ENCODE measurements at places on chromosomes 2 and 18.
A peak's percentile ranks its signal among the peaks of the same experiment; 100 is the strongest.

GRCh38 chr18:21632393-21632792 lies 20.3 kb downstream of the SNRPD1 start:
- no peak for DNase-seq

GRCh38 chr2:32358111-32358482 lies 1.3 kb downstream of the BIRC6 start:
- DNase-seq = no peak

GRCh38 chr2:78411303-78411702 lies 614.2 kb upstream of the REG3G start:
- no peak for DNase-seq

- no peak for DNase-seq
These were observed 106.4 kb upstream of the HNMT start for GRCh38 chr2:137857881-137858280.

DNA sequence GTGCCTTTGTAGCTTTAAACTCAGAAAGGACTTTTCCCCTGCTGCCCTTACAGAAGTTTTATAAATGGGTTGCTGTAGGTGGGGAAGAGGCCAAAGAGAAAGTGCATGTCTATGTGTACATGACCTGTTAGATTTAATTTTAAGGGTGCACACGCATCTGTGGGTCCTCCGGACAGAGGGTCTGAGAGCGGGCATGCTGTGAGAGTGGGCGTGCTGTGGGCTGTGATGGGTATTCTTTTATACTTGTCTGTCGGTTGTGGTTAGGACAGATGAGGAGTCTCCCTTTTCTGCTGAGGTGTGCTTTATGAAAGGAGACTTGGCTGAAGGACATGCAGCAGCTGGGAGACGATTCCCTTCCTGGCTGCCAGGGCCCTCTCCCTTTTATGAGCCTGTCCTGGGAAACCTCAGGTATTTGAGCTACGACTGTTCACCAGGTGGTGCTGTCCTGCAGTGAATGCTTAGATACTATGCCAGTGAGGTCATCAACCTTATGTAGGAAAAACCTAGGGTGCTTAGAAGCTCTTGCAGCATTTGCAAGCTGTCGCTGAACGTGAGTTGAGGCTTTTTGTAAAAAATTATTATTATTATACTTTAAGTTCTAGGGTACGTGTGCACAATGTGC lies 67.5 kb downstream of the TANC1 start:
- no peak for DNase-seq

- no peak for DNase-seq
These were observed 71.1 kb upstream of the TFCP2L1 start for GRCh38 chr2:121356058-121356640.

GRCh38 chr2:83565181-83565580 lies 893.9 kb downstream of the SUCLG1 start:
- DNase-seq = no peak

DNA sequence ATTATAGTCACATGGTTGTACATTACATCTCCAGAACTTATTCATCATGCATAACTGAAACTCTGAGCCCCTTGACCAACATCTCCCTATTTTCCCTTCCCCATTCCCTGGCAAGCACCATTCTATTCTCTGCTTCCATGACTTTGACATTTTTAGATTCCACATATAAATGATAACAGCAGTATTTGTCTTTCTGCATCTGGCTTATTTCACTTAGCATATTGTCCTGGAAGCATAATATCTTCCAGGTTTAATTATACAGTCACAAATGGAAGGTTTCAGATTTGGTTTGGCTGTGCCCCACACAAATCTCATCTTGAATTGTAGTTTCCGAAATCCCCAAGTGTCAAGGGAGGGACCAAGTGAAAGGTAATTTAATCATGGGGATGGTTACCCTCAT lies 626.9 kb upstream of the PKDCC start:
- no peak for DNase-seq

- peak; percentile 24 for DNase-seq
These were observed 26.6 kb downstream of the BIN1 start for GRCh38 chr2:127080226-127080937.

DNA sequence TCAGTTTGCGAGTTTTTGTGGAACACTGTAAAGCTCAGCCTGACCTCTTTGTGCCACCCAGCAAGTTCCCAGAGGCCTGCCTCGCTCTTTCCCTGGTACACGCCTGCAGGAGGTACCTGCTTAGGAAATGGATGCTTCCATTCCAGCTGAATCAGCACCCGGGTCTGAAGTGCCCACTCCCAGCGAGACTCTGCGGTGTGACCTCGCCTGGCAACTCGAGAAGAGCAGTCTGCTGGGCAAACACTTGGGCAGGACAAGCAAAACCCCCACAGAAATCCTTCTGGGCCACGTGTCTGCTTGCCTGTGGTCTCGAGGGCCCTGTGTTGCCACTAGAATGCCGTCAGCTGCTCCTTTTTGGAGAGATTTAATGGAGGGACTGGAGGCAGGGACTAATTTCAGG lies 127.6 kb downstream of the MAPK4 start:
- no peak for DNase-seq

- no peak for DNase-seq
These were observed 8.3 kb upstream of the PTPRM start for GRCh38 chr18:7558769-7559168.

DNA sequence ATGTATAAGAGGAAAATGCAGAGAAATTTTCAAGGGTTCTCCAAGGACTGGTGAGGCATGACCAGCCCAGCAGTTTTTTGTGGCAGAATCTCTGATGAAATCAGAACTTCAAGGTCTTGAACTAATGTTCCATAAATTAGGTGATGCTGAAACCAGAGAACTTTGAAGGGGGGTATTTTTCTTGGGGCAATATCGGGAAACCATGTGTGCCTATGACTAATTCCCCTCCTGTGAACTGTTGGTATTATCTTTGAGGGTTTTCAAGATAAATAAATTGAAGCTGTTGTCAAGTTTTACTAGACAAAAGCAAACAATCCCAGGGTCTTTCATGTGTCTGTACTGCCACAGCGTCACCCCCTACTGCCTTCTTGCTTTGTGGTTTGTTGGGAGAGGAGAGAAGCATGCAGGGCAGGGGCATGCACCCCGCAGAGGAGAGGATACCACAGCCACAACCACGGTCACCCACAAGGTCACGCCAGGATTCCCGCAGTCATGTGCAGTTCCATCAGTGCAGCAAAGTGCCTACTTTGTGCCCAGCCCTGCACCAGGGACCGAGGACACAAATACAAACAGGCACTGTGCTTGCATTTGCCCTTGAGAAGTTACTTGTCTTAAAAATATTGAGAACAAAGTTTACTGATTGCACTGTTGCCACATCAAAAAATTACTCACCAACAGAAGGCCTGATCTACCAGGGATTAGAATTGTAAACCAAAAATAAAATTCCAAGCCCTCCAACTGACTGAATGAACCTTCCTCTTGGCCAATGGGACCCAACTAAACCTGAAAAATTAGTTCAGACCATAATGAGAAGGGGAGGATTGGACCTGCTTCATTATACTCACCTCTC lies 413.3 kb upstream of the TRIB2 start:
- no peak for DNase-seq

DNA sequence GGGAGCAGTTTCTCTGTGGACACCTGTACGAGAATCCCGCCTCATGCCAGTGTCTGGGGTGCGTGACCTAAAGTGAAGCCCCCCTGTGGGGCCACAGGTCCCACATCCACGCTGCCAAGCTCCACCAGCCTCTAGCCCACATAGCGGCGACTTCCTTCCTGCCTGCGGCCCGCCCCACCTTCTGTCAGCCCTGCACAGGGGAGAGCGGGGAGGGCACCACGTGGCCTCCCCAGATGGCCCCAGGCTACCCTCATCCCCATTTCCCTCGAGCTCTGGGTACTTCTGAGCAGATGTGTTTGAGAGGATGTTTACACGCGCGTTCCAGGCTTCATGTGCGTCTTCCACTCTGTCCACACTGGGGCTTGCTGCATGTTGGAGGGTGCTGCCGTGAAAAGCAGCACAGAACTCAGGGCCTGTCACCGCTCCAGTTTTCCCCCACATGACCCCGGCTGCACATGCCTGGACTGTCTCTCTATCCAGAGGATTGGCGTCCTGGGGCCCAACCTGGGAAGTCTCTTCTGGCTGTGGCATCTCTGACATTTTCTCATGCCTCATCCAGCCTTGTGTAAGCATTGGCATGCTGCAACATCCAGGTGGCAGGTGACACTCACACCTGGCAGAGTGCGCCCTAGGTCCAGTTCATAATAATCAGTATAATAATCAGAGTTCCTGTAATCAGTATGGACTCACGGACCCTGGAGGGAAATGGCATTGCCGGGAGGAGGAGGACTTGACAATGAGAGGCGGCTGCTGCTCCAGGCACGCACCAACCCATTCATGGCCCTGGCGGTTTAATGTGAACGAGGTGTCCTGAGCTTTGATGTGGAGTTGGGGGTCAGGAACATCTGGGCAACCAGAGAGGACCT lies 146.3 kb upstream of the TWIST2 start:
- DNase-seq = no peak

- no peak for DNase-seq
These were observed 242.8 kb downstream of the GBX2 start for GRCh38 chr2:235925250-235925919.

GRCh38 chr2:232240906-232241305 lies 137.6 kb upstream of the ALPP start:
- no peak for DNase-seq

- no peak for DNase-seq
These were observed 14.1 kb downstream of the MFF start for GRCh38 chr2:227339098-227339599.

DNA sequence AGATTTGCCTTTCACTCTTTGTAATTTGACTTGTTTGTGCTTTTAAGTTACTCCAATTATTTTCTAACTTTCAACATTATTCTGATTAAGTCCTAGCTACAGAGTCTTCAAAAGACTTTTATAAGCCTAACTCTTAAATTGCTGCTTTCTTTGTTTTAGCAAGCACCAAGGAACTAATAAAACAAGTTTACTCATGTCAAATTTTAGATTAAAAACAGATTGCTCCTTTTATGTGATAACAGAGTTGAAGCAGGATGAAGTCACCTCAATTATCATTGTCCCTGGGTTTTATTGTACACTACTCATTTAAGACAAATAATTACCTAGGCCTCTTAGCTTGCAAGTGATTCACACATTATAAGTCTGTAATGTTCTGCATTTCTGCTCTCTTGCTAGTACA lies 678.4 kb downstream of the ERBB4 start:
- DNase-seq = no peak

DNA sequence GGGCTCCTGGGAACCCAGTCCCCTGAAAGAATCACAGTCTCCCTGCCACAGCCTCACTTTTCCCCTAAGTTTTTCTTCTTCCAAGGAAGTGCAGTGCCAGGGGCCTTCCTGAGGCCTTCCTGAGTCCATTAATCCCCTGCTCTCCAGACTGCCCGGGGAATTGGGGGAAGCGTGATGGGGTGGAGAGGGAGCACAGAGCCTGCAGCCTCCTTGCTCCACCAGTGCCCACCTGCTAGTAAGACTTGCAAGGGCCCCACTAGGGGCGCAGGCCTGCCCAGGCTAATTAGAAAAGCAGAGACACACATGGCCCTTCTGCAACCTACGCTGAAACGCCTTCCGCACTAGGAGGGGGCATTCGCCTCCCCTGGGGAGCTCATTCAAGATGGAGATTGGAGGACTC lies 110.6 kb downstream of the MRO start:
- no peak for DNase-seq

GRCh38 chr18:67104700-67105284 lies 411.7 kb downstream of the DSEL start:
- peak; percentile 10 for DNase-seq

GRCh38 chr2:220509966-220510365 lies 882.5 kb downstream of the SLC4A3 start:
- no peak for DNase-seq

Data from stimulated activated CD4-positive, alpha-beta T cell treated with anti-CD3 and anti-CD28 coated beads, Interleukin-1b, Interleukin-23, amount 100 ng/mL, for 4 hours (primary cell).